Mucosa of gallbladder (tissue), 1 donor: ENCODE measurements at places on chromosomes 5 and 9. TPM values are rescaled to one million over a fixed set of nuclear protein-coding genes. Genes with fewer than 3 reads are reported as not detected.

GRCh38 chr5:92147266-92147665 lies 764.1 kb upstream of the ARRDC3 start:
- DNase-seq, result no peak

- DNase-seq, result no peak
These were observed 71.5 kb downstream of the HSPA4 start for GRCh38 chr5:133123297-133123696.

- DNase-seq, result no peak
These were observed 33.3 kb downstream of the RICTOR start for GRCh38 chr5:39040875-39041274.

DNA sequence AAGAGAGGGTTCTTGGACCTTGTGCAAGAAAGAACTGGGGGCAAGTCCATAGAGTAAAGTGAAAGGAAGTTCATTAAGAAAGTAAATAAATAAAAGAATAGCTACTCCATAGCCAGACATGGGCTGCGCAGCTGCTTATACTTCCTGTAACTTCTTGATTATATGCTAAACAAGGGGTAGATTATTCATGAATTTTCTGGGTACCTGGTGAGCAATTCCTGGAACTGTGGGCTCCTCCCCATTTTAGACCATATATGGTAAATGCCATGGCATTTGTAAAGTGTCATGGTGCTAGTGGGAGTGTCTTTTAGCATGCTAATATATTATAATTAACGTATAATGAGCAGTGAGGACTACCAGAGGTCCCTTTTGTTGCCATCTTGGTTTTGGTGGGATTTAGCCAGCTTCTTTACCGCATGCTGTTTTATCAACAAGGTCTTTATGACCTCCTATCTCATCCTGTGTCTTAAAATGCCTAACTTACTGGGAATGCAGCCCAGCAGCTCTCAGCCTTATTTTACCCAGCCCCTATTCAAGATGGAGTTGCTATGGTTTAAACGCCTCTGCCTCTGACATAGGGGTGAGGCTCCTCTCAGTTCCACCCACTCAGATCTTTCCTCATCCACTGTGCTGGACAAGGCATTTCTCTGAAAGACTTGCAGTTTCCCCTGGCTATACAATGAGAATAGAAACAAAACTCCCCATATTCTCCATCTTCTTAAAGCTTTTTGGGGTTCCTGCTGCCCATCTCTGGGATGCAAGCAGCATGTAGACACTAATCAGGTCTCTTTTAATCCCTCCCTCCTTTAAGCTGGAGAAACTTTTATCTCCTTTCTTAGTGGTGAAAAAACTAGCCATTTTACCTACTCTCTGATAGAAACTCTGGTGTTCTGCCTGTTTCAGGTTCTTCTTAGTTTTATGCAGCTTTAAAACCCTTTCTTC lies 91.2 kb downstream of the ARRDC3 start:
- DNase-seq, result no peak

DNA sequence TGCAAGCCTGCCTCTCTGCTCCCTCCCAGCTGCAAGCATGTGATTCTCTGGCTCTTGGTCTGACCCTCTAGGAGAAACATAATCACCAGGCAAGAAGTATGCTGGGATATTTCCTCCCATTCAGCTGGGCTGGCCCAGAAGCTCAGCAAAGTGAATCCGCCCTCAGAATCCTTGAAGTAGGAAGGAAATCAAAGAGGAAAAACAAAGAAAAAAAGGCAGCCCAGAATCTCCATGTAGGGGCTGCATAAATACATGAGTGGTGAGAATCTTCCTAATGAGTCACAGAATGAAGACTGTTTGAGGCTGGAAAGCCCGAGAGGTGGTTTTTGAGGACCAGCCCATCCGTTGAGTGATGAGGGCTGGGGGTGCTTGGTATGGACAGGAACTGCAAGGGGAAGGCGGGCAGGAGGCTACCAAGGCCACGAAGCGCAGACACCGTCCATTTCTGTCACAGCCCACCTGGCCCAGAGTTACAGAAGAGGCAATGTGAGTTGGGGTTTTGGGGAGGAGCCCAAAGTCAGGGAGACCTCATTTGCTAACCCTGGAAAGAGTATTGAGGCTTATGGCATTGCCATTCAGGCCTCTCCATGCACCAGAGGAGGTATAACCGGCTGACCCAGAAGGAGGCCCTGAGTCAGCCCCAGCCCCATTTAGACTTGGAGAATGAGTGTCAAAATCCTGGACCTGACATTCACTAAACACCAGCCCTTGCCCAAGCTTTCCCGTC lies 33.4 kb upstream of the TGFBR1 start:
- DNase-seq, result no peak

- DNase-seq, result no peak
These were observed 15.0 kb upstream of the TEX48 start for GRCh38 chr9:114696814-114697544.

DNA sequence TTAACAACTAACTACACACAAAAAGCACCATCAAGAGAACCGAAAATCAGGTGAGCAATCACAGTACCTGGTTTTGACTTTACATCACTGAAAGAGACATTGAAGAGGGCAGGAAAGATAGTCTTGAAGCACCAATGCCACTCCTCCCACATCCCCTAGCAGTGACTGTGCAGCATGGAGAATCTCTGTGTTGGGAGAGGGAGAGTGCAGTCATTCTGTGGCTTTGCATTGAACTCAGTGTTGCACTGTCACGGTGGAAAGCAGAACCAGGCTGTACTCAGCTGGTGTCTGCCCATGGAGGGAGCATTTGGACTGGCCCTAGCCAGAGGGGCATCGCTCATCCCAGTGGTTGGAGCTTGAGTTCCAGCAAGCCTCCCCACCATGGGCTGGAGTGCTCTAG lies 40.4 kb downstream of the C5 start:
- no peak for DNase-seq

- peak; percentile 70 for DNase-seq
These were observed 120.6 kb downstream of the TTLL11 start for GRCh38 chr9:121972501-121972981.

DNA sequence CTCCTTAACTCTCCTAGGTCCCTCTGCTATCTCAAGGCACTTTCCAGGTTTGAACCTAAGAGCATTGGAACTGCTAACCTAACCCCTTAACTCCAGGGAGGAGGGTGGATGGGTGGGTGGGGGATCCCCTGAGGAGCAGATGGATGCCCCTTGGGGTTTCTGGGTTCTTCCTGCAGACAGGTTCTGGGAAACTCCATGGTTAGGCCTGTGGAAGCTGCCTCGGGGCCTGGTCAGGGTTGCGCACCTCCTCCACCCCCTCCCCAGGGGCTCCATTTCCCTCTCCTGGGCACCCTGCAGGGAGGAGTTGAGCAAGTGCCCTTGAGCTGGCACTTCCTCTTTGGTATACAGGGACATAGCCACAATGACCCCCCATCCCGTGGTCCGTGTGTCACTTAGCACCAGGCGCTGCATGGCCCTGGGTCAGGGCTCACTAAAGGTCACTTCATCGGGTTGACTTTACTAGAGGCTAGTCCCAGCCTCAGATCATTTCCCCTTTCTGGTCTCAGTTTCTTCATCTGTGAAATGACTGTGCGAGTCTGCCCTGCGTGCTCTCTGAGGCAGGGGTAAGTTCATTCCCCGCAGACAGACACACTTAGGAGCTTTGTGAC lies 16.0 kb downstream of the CXXC5 start:
- DNase-seq, result no peak

DNA sequence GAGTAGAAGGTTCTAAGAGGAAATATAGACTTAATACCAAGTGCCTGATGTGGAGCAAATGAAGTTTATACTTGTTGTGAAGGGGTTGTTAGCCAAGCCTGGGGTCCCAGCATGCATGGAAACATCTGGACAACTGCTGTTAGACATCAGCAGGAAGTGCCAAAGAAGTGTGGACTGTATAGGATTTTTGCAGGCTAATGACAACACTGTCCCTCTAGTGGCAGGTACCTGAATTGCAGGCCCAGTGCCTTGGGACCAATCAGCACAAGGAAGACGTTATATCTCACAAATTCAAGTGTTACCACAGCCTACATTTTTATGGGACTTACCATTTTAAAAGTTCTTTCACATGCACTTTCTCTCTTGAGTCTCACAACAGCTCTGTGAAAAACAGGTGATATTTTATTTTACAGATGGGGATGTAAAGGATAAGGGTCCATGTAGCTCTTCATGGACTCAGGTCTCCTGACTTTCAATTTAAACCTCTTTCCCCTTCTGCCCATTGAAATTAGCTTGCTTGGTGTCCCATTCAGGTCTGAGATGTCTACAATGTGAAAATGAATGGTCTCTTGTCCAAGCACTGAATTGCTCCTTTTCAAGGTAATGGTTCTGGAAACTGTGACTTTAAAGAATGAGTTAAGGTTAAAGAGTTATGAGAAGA lies 89.0 kb upstream of the MAP1B start:
- DNase-seq, result peak; percentile 50

- DNase-seq, result no peak
These were observed 4.8 kb downstream of the SLC23A1 start for GRCh38 chr5:139378101-139378825.

EGFLAM gene
- total RNA-seq, result 4.3 TPM

NIPAL4 gene
- 0.63 TPM for total RNA-seq

CBY3 gene
- total RNA-seq, result not detected

LHX3 gene
- not detected for total RNA-seq

S1PR3 gene
- total RNA-seq, result 36.4 TPM

FOXE1 gene
- not detected for total RNA-seq

RAB3C gene
- total RNA-seq, result 1.4 TPM
